ENCODE measurements at places on chromosomes 11 and 22.

GRCh38 chr22:38235240-38235850, 33.6 kb downstream of the MAFF start:
- DNase-seq, result no peak

DNA sequence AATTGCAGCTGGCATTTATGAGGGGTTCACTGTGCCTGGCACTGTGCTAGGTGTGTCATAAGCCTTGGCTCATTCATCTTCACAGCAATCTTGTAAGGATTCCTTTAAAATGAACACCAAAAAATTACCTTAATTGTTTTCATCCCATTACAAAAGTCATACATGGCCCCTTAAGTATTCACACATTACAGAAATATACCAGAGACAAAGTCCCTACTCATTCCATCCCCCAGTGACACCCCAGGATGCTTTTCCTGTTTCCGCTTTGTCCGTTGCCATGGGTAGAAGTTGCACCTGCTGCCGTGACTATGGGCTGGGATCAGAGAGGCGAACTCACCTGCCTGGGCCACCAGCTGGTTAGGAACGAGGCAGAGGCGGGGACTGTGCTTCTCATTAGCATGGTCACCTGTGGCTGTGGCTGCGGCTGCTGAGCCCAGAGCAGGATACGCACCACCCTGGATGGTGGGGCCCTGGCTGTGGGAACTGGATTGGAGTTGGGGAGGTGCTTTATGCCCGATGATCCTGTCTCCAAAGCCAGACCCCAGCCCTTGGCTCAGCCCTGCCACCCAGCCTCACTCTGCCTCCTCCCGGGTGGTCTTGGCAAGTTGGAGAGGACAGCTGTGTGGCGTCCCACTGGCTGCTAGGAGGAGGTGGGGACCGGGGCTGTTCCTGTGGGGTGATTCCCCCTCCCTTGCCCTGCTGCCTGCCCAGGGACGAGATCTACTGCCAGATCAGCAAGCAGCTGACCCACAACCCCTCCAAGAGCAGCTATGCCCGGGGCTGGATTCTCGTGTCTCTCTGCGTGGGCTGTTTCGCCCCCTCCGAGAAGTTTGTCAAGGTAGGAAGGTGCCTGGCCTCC, 60.8 kb downstream of the MYO7A start:
- DNase-seq, result no peak

- DNase-seq, result no peak
Measured at GRCh38 chr11:34284811-34285481, 72.9 kb downstream of the ABTB2 start.

DNA sequence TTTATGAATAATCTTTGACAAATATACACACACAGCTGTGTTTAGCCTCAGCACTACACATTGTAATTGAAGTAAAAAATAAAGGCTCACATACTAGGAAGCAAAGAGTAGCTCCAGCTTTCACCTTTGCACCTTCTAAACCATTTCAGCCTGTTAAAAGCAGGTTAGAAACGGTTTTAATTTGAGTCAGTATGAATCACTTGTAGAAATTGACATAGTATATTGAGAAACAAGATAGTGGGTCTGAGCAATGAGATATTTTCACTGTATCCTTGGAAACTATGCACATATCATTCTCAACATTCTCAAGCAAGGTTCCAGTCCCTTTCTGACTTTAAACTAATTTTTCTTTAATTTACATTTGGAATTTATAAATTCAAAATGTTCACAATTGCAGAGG, 380.3 kb downstream of the AASDHPPT start:
- DNase-seq, result no peak

DNA sequence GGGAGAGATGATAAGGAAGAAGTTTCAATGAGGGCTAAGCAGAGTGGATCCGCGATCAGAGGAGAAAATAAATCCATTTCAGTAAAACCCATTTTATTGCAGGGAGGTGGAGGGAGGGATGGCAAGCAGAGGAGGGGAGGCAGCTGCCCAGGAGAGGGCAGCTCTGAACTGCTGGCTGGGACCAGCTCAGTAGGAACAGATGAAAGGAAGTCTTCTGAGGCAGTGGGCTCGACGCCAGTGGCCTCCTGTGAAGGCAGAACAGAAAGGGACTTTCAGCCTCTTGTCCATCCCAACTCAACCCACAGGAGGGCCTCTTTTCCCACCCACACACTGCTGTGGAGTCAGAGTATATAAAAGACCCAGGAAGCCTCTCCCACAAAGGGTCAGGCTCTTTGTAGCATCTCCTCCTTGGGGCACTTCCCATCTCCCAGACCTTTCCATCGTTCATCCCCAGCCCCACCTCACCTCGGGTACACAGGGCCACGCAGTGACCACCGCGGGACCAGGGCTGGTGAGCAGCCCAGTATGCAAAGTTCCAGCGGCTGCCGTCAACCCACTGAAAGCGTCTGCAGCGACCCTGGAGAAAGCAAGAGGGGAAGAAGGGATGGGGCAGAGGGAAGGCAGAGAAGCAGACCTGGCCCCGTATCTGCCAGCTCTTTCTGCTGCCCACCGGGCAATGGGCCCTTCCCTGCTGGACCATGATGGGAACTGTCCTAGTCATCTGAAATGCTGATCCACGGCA, 3.0 kb downstream of the PRG2 start:
- DNase-seq, result no peak

GRCh38 chr11:59144096-59144495, 1.4 kb downstream of the FAM111A start:
- DNase-seq, result no peak

- no peak for DNase-seq
Measured at GRCh38 chr22:20232781-20233180, 35.3 kb downstream of the RTN4R start.

DNA sequence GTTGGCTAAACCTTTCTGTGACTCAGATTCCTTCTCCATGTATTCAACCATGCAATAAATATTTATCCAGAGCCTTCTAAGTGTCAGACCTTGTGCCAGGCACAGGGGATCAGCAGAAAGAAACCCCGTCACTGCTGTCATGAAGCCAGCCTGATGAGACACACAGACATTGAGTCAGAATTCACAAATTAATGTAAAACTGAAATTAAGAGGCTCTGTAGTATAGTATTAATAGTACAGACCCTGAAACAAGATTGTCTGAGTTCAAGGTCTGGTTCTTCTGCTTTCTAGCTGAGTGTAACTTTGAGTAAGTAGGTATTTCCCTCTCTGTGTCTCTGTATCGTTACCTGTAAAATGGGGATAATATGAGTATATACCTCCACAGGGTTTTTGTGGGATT, 46.9 kb downstream of the ME3 start:
- no peak for DNase-seq

GRCh38 chr11:1218256-1218787, 4.5 kb upstream of the MUC5B start:
- DNase-seq, result no peak

GRCh38 chr11:13117344-13117743, 108.2 kb downstream of the RASSF10 start:
- DNase-seq, result no peak

DNA sequence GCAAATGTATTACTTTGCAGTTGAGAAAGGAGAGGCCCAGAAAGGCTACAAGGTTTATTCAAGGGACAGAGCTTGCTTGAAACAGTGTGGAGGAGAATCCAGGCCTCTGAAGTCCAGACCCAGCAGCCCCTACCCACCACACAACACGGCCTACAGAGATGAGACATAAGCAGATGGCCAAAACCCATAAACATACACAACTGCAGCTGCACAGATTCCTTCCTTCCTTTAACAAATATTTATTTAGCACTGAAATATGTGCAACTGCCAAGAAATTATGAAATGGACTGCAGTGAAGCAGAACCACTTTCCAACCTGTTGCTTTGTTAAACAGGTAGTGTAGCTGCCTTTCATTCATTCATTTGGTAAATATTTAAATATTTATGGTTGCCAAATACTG, 122.3 kb downstream of the SPATA19 start:
- DNase-seq, result no peak

DNA sequence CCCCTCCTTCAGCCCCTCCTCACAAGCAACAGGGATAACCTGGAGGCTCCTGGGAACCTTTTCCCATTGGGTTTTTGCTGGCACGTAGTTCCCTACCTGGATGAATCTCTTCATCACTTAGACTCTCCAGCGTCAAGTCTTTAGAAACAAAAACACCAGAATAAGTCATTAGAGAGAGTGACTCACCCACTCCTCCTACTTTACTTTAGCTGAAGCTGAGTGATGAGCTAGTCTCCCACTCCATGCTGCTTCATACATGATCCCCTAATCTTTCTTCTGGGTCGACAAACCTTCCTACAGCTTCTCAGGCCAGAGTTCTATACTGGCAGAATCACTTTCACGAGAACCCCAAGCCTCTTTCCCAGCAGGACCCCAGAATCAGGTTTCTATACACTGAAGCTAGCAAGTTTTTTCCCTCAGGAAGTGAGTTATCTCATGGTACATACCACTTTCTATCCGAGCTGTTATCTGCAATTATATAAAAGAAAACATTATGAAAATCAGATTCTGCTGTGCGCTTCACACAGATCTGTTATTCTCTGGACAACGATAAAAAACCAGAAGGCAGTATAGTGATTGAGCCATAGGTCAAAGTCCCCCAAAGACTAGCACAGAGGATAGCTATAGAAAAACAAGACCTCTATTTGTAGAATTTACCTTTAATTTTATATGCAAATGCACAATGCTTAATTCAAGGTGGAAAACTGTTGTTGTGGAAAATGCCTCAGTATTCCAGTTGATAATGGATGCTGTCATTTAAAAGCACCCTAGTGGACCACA, 18.7 kb downstream of the DRICH1 start:
- no peak for DNase-seq

DNA sequence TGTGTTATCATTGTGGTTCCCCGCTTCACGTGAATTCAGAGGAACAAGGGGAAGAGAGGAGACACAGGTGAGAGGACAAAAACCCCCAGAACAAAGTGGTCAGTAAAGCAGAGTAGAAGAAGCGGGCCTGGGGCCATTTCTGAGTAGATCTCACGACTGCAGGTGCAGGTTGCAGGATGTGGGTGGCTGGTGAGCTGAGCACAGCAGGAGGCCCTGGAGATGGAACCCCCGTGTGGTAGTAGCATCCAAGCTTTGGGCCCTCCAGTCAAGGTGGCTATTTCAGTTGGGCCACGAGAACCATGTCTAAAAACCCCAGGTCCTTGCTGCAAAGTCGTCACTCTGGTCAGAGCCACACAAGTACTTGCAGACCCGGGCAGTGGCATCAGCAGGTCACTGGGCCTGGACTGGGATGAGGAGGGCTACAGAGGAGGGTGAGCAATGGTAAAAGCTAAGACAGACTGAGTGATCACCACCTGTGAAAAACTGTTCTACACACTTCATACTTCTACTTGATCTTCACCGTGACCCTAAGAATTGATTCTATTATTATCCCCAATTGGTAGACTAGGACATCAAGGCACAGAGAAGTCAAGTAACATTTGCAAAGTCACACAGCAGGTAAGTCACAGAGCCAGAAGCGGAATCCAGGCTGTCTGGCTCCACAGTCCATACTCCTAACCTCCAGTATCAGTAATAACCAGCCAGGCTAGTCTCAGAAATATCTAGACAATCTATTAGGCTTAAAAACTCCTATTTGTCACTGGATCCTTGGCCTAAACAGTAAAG, 43.8 kb downstream of the SLC1A2 start:
- no peak for DNase-seq

DNA sequence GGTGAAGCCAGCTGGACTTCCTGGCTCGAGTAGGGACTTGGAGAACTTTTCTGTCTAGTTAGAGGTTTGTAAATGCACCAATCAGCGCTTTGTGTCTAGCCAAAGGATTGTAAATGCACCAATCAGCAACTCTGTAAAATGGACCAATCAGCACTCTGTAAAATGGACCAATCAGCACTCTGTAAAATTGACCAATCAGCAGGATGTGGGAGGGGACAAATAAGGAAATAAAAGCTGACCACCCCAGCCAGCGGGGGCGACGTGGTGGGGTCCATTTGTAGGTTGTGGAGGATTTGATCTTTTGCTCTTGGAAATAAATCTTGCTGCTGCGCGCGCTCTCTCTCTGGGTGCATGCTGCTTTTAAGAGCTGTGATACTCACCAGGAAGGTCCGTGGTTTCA, 202.9 kb downstream of the MIAT start:
- no peak for DNase-seq

DNA sequence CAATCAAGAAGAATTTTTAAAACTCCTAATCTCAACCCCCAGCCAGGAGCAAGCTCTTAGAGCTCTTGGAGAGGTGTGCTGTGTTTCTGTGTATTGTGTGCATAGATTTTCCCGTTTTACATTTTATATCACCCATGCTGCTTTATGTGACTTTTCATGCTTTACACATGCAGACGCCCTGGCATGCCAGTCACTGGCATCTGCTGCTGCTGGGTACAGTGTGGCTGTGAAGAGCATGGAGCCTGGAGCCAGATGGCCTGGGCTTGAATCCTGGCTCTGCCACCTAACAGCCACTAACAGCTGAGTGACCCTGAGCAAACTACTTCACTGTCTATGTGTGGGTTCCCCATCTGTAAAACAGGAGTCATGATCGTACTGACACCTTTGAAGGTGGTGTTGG, 23.1 kb downstream of the POLR3H start:
- DNase-seq, result no peak

DNA sequence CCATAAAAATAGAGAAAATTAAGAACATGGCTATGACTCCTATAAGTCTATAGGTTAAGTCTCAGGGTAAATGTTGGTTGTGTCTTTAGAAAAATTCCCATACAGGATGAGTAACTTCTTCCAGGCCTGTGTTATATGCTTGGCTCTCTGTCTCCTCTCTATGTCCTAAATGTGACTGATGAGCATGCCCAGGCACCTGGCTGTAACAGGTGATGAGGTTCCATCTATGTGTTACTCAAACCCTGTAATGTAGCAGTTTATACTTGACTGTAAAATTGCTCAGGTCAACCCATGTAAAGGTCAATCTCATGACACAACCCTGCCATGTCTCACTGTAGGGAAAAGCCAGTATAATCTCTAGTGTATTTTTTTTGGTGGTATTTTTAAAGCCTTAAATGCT, 69.5 kb downstream of the PARVA start:
- no peak for DNase-seq
